Kasumi-1 (cell line): ENCODE measurements at places on chromosomes 5 and 9.

GRCh38 chr5:128905568-128906110 is 59.6 kb upstream of the SLC27A6 start:
- DNase-seq, result peak; percentile 63

DNA sequence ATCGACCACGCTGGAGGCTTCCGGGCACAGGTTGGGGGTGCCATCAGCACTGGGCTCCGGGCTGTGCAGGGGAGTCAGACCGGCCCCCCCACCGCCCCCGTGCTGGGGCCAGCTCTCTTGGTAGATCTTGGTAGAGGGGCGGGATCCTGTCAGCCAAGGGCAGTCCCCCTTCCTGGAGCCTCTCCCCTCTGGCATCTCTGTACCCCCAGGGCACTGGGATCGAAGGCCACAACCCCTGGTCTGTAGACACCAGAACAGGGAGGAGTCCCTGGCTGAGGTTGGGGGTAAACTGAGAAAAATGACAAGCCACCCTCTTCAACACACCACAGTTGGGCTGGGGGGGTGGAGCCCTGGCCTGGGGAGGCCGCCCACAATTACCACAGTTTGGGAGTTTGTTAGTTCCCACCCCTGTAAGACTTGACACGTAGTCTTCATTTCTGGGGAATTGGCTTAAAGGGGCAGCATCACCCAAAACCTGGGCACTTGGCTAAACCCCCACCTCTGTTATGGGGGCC is 882 bp downstream of the CERCAM start:
- peak; percentile 51 for DNase-seq

DNA sequence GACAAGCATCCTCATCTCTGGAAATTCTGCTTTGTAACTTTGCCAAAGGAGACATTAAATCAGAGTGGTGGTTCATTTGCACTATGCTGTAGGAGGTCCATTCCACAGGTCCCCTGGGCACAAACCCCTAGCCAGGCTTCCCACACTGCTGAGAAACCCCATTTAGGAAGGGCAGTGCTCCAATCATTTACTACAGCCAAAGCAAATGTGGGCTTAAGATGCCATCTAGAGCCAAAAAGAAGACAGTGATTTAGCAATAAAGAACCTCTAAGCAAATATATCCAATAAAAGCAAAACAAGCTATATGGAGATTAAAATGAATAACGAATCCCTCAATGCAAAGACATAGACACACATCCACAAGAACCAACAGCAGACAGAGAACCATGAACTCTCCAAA is 129.0 kb upstream of the ALDH1B1 start:
- no peak for DNase-seq

- no peak for DNase-seq
Observed at GRCh38 chr5:34899066-34899465, 16.2 kb downstream of the RAD1 start.

- peak; percentile 66 for DNase-seq
Observed at GRCh38 chr9:136045595-136046553, 49.2 kb downstream of the NACC2 start.

DNA sequence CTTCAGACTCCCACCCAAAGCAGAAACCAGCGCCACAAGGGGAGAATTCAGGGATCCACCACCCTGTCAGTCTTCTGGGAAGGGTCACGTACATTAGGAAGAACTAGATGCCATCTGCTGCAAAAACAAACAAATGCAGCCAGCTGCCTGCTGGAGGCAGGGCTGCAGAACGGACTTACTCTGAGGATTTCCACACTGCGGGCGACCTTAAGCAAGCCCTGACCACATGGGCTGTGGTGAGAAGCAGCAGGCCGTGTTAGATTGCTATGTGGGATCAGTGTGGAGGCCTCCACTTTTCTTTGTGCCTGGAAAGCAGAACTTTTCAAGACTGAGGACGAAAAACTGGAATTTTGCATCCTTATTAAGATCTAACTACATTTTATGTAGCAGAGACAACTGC is 13.4 kb upstream of the LTC4S start:
- DNase-seq, result no peak

DNA sequence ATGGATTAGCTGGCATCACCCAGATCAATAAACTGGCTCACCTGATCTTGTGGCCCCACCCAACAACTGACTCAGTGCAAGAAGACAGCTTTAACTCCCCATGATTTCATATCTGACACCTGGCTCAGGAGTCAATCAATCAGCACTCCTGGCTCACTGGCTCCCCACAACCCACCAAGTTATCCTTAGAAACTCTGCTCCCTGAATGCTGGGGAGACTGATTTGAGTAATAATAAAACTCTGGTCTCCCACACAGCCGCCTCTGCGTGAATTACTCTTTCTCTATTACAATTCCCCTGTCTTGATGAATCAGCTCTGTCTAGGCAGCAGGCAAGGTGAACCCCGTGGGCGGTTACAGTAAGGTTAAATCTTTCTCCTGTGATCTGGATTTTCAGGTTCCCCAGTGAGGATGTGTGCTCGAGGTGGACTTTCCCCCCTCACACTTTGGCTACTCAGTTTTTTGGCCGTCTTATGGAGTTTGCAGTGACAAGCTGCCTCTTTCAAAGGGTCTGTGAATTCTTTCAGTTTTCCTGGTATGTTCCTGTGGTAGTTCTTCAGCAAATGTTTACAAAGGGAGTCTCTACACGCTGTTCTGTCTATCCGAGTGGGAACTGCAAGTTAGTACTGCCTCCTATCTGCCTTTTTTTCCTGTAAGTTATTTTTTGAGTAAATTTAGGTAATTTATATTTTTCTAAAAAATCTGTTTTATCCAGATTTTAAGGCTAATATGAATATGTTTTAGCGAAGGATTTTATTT is 500.2 kb upstream of the NUDT12 start:
- DNase-seq, result no peak

DNA sequence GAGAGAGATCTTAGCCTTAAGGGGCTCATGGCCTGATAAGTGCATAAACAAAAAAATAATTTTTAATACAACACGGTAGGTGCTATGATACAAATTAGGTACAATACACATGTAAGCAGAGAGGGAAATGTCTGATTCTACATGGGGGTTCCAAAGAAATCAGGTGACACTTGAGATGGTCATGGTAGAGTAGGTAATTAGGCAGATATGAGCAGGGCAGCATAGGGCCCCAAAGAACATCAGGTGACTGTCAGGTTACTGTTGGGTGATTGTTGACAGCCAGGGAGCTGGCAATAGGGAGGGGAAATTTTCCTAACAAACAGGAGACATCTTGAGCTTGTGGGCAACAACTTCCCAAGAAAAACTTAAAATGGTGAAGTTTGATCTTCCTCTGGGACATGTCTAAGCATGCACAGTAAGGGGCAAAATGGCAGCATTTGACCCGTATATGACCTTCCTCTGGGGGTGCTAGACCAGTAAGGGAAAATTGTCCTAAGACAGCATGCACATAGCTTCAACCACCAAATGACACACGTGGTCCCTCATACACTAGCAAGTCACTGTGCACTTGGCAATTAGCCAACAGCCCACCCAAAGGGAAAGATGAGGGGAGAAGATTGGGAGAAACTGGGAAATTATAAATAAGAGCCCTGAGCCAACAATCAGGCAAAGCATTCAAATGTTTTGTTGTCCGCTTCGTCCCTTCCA is 37.3 kb upstream of the TENT4A start:
- no peak for DNase-seq

- DNase-seq, result no peak
Observed at GRCh38 chr5:85841653-85842052, 776.1 kb upstream of the COX7C start.

- no peak for DNase-seq
Observed at GRCh38 chr9:136052991-136053756, 41.9 kb downstream of the NACC2 start.

DNA sequence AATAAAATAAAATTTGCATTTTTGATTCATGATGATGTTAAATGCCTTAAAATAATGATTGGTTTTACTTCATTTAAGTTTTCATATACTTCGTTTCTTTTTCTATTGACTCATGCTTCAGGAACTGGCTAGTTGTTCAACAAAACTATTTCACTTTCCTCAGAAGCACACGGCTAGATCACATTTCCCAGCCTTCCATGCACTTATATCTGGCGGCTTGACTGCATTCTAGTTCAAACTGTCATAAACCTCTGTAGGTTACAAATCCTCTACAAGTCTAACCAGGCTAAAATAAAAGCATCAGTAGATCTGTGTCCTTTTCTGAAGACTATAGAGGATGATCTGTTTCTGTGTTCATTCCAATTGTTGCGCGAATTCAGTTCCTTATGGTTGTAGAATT is 46.3 kb upstream of the CNTLN start:
- no peak for DNase-seq

DNA sequence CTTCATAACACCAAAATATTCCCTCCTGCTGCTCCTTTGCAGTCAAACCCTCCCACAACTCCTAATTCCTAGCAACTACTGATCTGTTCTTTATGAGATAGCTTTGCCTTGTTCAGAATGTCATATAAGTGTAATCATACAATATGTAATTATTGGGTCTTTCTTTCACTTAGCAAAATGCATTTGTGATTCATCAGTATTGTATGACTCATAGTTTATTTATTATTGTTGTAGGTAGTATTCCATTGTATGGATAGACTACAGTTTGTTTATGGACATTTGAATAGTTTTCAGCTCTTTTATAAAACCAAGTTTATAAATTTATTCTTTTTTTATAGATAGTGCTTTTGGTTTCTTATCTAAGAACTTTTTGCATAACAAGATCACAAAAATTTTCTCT is 468.2 kb upstream of the KIF2A start:
- no peak for DNase-seq

DNA sequence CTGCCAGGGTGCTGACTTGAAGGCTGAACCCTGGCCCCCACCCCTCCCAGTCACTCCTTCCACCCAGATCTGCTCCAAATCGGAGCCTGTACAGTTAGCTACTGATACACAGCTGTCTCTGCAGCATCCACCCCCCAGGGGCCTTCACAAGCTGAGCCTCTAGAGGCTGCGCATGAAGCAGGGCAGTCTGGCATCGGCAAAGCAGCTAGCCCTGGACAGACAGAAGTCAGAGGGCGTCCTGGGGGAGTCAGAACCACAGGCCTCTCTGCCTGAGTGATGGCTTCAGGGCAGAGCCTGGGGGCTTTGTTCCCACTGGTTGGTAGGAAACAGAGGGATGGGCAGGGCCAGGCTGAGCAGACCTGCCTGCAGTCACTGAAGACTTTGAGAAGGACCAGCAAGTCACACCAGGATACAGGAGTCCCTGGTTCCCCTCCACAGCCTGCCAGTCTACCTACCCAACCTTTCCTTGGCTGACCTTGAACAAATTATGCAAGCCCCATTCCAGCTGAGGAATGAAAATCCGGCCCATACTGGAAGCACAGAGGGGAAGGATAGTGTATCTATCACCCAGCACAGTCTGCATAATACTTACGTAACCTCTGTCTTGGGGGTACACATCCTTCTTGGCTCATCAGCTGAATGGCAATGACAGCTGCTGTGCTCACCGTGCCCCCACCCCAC is 8.8 kb downstream of the VDAC1 start:
- no peak for DNase-seq

DNA sequence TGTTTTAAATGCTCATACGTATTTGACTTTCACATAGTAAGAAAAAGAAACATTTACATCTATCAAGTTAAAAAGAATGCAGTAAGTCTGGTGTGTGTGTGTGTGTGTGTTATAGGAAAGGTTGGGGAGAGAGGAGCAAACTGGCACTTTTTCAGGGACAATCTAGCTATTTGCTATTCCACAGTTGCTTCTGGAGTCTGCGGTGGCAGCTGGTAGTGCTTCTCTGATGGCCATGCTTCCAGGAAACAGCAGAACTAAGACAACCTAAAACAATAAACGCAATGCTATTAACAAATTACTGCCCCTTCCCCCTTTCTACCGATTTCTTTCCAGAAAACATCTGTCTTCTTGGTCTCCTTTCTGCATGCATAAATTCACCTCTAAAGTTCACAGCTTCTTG is 70.0 kb upstream of the CDH10 start:
- no peak for DNase-seq

- DNase-seq, result no peak
Observed at GRCh38 chr5:15835514-15835913, 335.5 kb downstream of the FBXL7 start.

- DNase-seq, result no peak
Observed at GRCh38 chr9:18189871-18190670, 283.9 kb upstream of the ADAMTSL1 start.

DNA sequence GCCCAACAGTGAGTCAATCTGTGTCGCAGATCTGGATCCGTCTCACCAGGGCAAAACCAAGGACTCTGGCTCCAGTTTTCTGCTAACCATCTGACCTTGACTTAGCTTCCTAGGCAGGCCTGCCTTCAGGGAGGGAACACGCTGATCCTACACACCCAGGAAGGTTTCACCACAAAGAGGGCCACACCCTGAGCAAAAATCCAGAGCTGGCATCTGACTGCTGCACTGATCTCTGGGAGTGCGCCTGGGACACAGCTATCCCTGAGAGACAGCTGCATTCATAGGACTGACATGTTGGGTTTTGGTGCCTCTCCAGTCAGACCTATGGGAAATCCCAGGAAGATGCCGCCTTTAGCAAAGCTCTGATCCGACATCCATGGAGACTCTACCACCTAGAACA is 47.5 kb downstream of the CDK5RAP2 start:
- DNase-seq, result no peak

DNA sequence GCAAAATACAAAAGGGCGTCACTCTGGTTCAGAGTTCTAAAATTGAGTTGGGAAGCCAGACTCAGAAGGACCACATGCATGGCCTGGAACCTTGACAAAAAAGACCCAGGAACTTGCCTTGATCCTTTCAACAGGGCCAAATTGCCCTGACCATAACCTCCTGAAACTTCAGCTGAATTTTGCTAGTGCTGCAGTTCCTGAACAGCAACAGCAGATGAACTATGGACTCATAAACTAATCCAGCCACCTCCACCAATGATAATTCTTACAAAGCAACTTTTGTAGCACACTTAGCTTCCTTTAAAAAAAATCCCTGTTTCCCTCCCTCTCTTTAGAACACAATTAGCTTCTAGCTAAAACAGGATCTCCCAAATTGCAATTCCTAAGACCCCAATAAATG is 155.9 kb downstream of the MAT2B start:
- DNase-seq, result no peak

DNA sequence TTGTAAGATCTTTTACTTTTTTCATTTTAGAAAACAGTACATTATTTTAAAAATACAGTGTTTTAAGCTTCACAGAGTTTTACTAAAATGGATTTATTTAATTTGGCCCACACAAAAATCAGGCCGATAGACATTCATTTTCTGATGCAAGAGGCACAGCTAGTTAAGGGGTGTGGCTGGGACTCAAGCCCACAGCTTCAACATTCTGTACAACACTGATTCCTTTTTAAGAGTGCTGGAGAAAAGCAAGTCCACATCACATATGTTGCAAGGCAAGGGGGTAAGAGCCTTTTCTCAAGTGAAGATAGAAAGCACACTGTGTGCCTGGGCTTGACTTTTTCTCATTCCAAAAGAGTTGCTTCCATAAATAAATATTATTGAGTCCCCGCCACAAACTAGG is 195.9 kb downstream of the RFK start:
- DNase-seq, result no peak

- DNase-seq, result no peak
Observed at GRCh38 chr9:115202960-115203751, 85.2 kb upstream of the TNC start.
